ENCODE measurements at places on chromosomes 5 and 9.

DNA sequence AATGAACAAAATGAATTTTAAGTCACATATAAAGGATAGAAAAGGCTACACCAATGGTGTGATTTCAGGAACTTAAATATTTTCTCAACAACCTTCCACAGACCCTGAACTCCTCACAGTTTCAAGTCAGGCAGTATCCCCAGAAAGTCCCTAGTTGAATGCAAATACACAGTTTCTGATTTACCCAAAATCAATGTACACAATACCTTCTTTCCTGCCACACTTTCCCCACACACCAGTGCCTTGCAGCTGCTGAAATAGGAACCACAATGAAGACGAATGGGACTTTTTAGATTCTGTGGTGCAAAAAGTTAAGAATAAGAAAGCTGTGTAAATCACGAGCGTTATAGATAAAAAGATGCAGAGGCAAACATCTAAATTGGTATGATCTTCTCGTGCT is 552.4 kb upstream of the MEF2C start:
- no peak for DNase-seq

- no peak for DNase-seq
Observed at GRCh38 chr9:105065098-105066088, 137.4 kb upstream of the ABCA1 start.

GRCh38 chr5:102649731-102650130 is 105.4 kb upstream of the PAM start:
- no peak for DNase-seq

DNA sequence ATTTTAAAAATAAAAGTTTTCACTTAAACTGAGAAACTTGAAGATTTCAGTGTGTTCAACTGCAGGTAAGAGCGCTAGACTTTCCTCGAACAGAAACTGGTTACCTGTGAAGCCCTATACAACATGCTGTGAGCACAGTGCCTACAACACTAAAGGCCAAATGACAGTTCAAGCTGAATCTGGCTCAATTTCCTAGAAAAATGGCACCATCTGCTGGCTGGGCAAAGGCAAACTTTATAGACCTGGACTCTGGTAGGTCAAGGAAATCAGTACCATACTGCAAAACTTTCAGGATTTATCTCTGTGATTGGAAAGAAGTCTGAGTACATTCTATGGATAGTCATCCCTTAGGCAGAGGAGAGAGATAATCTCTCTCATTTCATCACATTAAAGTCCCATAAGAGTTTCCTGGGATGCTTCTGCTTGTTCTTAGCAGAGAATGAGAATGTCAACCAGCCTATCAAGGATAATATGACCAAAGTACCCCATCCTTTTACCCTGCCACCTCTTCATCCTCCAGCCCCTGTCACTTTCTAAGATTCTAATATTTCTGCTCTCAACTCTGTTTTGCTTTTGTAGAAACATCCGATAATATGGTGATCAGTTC is 31.8 kb upstream of the FOXB2 start:
- DNase-seq, result no peak

- peak; percentile 74 for DNase-seq
Observed at GRCh38 chr9:136762915-136763648, 1.2 kb downstream of the LCN15 start.

GRCh38 chr5:134793111-134793510 is 34.5 kb downstream of the DDX46 start:
- DNase-seq, result no peak

- no peak for DNase-seq
Observed at GRCh38 chr9:95574866-95575553, 58.2 kb upstream of the PTCH1 start.

DNA sequence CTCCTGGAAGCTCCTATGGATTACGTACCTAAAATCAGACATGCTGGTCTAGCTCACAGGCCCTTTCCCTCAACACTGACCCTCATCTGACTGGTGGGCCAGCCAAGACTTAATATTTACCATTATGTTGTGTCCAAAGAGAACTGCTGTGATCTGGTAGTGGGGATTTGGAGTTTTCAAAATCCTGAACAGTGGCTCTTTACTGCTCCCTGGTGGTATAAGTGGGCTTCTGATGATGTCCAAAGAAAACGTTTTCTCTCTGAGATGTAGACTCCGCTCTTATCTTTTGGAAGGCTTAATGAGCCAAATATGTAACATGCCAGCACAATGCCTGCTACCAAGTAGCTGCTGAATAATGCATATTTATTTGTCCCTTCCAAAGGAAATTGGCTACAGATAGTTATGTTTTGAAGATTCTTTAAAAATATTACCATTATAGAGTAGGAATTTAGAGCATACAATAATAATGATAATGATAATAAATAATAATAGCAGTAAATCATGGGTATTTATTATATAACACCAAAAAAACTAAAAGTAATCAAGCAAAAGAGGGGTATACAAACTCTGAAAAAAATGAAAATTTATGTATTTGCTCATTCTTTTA is 406.6 kb upstream of the TNC start:
- no peak for DNase-seq

DNA sequence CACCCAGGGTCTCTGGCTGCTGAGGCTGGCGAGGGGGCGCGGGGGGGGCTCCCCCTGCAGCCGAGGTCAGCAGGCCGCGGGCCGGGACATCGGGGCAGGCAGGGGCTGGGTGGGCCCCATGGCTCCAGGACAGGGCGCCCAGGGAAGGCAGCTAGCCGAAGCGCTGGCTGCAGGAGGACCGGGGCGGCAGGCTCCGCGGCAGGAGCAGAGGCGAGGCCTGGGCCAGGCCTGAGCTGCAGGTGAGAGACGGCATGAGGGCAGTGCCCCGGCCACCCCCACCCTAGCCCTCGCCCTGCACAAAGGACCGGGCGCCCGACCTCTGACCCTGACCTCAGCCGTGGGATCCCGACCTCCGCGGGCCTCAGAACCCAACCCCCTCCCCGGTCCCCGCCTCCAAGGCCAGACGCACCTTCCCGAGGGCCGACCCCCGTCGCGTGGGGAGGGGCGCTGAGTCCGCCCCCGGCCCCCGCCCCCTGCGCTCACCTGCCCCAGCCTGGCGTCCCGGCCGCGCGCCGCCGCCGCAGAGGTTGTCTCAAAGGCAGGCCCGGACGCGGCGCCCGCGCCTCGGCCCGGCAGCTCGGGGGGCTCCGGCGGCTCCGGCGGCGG is 431 bp downstream of the RNF208 start:
- DNase-seq, result no peak

DNA sequence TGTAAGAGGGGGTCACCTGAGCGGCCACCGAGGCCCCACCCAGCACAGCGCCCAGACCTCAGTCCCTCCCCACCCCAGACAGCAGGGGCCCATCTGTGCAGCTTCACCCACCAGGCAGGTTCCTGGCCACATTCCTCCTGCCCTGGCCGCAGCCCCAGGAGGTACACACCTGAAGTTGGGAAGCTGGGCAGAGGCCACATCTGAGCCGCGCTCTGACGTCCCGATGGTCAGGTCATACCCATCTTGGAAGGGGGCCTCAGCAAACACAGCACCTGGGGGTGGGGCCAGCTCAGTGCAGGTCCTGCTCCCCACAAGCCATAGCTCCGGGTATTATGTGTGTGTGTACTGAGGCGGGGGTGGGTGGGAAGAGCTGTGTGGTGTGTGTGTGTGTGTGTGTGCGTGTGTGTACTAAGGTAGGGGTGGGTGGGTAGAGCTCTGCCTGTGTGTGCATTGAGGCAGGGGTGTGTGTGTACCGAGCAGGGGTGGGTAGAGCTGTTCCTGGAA is 5.6 kb downstream of the SPOUT1 start:
- peak; percentile 13 for DNase-seq

GRCh38 chr5:40603378-40603777 is 76.3 kb upstream of the PTGER4 start:
- no peak for DNase-seq

DNA sequence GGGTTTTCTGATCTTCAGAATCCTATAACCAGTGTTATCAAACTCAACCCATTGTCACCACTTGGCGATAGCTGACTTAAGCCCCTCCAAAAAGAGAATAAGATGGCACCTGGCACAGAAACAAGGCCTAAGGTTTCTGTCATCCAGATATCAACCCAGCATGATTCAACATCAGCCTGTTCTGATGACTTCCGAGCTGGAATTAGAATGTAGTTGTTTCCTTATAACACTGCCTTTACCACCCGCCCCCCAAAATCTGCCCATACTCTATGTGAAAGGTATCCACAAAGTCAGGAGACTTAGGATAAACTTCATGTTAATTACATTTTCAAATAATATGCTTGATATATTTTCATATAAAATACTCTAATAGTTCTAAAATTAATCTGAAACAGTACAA is 5.2 kb downstream of the KLF9 start:
- DNase-seq, result no peak

DNA sequence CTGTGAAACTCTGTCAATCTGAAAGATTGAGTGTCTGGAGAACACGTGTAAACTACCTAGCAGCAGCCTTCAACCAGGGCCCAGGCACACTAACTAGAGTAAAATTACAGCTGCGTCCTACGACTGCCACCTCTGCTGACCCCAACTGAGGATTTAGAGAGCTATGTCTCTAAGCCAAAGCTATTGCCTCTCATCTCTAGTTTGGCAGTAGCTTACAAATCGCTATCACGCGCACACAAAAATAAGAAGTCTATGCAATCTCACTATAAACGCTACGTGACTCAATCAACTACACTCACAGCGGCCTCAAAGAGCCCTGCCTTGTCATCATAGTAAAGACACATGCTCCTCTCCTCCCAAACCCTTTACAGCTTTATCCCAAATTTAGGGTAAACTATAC is 8.7 kb downstream of the PPP6C start:
- no peak for DNase-seq

- DNase-seq, result no peak
Observed at GRCh38 chr5:168693297-168693696, 114.1 kb upstream of the PANK3 start.

- peak; percentile 85 for DNase-seq
Observed at GRCh38 chr9:97906236-97906831, 16.0 kb downstream of the TRMO start.

DNA sequence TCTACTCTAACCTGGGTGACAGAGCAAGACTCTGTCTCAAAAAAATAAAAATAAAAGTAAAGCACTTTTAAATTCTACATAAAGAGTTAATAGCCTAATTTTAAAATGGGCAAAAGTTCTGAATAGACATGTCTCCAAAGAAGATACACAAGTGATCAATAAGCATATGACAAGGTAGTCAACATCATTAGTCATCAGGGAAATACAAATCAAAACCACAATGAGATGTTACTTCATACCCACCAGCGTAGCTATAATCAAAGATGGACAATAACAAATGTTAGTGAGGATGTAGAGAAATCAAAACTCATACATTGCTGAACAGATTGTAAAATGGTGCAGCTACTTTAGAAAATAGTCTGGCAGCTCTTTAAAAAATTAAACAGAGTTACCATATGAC is 64.1 kb downstream of the IQGAP2 start:
- no peak for DNase-seq

GRCh38 chr5:177029498-177029897 is 7.0 kb downstream of the ZNF346 start:
- DNase-seq, result no peak

- peak; percentile 70 for DNase-seq
Observed at GRCh38 chr5:170603578-170604565, 100.1 kb downstream of the KCNIP1 start.

- DNase-seq, result no peak
Observed at GRCh38 chr9:18748251-18748701, 274.3 kb downstream of the ADAMTSL1 start.

GRCh38 chr5:62606878-62607277 is 28.3 kb downstream of the LRRC70 start:
- DNase-seq, result no peak

DNA sequence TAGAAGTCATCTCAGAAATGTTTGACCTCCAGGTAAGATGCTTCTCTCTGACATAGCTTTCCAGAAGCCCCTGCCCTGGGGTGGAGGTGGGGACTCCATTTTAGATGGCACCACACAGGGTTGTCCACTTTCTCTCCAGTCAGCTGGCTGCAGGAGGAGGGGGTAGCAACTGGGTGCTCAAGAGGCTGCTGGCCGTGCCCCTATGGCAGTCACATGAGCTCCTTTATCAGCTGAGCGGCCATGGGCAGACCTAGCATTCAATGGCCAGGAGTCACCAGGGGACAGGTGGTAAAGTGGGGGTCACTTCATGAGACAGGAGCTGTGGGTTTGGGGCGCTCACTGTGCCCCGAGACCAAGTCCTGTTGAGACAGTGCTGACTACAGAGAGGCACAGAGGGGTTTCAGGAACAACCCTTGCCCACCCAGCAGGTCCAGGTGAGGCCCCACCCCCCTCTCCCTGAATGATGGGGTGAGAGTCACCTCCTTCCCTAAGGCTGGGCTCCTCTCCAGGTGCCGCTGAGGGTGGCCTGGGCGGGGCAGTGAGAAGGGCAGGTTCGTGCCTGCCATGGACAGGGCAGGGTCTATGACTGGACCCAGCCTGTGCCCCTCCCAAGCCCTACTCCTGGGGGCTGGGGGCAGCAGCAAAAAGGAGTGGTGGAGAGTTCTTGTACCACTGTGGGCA is 642 bp downstream of the CSF2 start:
- DNase-seq, result no peak

GRCh38 chr5:143435210-143435657 is 31.7 kb upstream of the NR3C1 start:
- no peak for DNase-seq

- DNase-seq, result no peak
Observed at GRCh38 chr9:131530546-131530919, 530 bp downstream of the UCK1 start.

- DNase-seq, result no peak
Observed at GRCh38 chr5:78726003-78726402, 77.4 kb upstream of the LHFPL2 start.

DNA sequence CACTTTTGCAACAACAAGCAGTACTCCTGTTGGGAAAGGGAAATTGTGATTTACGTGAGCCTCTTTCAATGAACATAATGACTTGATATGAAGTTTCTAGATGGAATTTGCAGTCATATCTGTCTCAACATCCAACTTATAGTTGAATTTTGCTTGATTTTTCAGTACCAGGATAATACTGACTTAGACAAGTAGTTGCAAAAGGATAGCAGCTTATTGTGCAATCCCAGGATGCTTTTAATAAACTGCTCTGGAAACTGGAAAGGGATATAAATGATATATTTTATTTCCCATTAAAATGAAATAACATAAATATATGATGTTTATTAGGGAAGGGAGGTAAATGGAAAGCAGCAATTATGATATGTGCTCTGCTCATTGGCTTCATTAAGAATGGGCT is 174.4 kb upstream of the RGMB start:
- DNase-seq, result no peak

- peak; percentile 82 for DNase-seq
Observed at GRCh38 chr5:74257645-74258313, 382.7 kb downstream of the ENC1 start.

DNA sequence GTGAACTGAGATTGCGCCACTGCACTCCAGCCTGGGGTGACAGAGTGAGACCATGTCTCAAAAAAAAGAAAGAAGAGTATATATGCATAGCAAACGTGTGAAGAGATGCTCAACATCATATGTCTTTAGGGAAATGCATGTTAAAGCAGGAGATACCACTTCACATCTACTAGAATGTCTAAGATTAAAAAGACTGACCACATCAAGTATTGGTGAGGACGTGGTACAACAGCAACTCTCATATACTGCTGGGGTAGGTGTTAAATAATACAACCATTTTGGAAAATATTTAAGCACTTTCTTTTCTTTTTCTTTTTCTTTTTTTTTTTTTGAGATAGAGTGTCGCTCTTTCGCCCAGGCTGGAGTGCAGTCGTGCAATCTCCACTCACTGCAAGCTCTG is 1.6 kb upstream of the TBC1D13 start:
- no peak for DNase-seq

GRCh38 chr9:30744871-30745270 is 1639.6 kb upstream of the ACO1 start:
- DNase-seq, result no peak

- no peak for DNase-seq
Observed at GRCh38 chr9:110116543-110116885, 91.4 kb downstream of the C9orf152 start.

- no peak for DNase-seq
Observed at GRCh38 chr9:70639853-70640814, 225.7 kb upstream of the KLF9 start.
